ENCODE measurements at places on chromosomes 7 and 10.

DNA sequence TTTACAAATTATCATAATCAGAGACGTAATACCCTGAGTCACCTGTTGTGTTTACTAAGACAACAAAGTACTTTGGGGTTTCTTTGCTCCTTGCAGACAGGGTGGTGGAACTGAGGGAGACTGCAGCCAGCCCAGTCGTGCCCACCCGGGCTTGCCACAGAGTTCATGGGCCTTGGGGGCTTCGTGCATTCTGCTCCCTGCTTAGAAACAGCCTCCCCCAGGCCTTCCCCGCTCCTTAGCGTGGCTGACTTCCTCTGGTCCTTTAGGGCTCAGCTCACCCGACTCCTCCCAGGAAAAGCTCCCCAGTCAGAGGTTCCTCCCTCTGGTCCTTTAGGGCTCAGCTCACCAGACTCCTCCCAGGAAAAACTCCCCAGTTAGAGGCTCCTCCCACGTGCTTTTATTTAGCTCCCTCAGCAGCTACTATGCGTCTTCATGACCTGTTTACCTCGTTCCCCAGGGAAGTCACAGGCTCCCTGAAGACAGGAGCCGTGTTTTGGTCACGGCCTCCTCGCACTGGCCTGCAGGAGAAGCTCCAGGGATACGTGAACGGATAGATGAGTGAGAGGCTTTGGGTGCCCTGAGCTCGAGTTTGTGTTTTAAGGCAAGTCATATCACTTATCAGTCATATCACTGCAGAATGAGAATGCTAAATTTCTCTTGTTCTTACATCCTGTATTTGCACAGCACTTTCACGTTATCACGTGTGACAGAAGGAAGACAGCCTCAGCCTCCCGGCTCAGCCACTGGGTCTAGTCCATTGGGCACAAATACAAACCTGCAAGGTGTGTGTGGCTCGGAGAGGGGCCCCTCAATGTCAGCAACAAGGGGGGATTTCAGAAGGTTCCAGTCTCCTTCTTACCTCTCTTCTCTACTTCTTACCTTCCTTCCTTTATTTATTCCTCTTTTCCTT is 52.7 kb upstream of the VIPR2 start:
- DNase-seq = peak; percentile 55

DNA sequence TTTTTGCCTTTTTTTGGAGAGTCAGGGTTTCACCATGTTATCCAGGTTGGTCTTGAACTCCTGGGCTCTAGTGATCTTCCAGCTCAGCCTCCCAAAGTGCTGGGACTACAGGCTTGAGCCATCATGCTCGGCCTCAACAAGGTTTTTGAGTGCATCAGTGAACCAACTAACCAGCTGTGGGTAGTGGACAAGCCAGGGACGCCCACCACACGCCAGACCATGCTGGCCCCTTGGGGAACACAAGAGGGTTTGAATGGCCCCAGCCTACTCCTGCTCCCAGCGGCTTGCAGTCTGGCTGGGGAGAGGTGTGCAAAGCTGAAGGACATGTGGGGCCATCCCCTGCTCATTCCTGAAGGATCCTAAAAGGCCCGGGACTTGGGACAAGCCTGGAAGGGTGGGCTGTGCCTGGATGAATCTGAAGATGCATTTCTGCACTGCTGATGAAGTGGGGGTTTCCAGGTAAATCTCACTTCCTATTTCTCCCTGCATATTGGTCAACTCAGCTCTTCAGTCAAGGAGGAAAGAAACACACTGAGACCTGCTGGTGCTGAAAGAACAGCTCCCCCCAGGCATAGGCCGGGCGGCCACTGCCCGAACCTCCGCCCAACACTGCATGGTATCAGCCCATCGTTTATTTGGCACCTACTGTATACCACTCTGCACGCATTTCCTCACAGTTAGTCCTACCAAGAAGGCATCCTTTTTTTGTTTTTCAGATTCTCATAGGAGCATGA is 6.9 kb downstream of the MMD2 start:
- no peak for DNase-seq

GRCh38 chr10:132641966-132642731 is 104.6 kb downstream of the INPP5A start:
- DNase-seq = no peak

GRCh38 chr7:18896343-18896975 is 221.0 kb downstream of the TWIST1 start:
- DNase-seq = no peak

GRCh38 chr10:22386503-22386902 is 41.2 kb downstream of the SPAG6 start:
- DNase-seq = no peak

GRCh38 chr10:84360637-84361365 is 32.4 kb downstream of the CCSER2 start:
- DNase-seq = no peak

GRCh38 chr10:110225756-110226542 is 18.5 kb downstream of the MXI1 start:
- peak; percentile 92 for DNase-seq

GRCh38 chr7:129980667-129981066 is 27.9 kb upstream of the UBE2H start:
- no peak for DNase-seq

DNA sequence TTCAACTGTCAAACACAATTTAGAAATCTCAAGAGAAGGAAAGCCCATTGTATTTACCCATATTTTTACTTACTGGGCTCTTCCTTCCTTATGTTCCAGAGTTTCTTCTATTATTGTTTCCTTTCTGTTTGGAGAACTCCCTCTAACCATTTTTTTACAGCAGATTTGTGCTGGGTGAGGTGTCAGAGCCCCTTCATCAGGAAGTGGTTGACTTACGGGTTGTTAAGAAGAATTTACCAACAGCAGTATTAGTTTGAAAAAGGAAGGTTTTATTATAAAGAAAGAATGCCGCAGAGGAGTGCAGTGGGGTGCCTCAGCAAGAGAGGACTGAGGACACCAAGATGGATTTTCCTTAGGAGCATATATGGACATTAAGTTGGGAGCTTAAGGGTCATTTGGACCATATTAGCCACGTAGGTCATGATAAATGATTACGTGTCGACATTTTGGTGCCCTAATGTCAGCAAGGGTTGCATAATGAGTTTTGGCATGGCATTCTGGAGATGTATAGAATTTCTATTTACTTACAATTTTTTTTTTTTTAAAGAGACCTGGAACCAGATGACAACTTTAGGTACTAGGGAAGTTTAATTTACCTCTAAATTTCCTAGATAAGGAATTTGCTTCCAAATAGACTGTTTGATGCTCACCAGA is 6.3 kb upstream of the TBATA start:
- no peak for DNase-seq

- DNase-seq = no peak
Measured at GRCh38 chr10:2351566-2351965, 614.2 kb upstream of the ADARB2 start.

GRCh38 chr10:42475168-42476098 is 162.9 kb downstream of the ZNF33B start:
- no peak for DNase-seq

- no peak for DNase-seq
Measured at GRCh38 chr10:11204351-11204942, 186.8 kb downstream of the CELF2 start.

DNA sequence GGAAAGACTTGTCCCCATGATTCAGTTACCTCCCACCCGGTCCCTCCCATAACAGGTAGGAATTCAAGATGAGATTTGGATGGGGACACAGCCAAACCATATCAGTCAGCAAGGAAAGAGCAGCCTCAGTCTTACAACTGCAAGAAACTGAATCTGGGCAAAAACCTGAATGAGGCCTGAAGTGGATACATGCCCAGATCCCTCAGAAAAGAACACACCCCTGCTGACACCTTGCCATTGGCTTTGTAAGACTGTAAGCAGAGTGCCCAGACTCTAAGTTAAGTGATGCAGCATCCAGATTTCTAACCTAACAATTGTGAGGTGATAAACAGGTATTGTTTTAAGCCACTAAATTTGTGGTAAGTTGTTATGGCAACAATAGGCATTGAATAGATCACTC is 670.8 kb downstream of the SORCS1 start:
- DNase-seq = no peak

DNA sequence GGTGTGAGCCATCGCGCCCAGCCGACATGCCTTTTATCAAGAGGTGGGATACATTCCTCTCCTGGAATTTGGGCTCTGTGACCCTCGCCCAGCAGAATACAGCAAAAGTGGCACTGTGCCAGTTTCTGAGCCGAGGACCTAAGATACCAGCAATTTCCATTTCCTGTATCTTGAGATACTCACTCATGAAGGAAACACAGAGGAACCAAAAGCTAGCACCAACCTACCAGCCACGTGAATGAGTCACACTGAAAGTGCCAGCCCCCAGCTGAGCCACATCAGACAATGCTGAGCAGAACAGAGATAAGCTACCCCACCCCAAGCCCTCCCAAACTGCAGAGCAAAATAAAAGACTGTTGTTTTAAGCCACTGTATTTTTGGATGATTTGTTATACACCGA is 56.3 kb downstream of the CACUL1 start:
- peak; percentile 82 for DNase-seq
